ENCODE measurements at places on chromosomes 1 and 21.

GRCh38 chr1:161001525-161001924 lies 19.4 kb downstream of the F11R start:
- DNase-seq: no peak

- DNase-seq: no peak
Measured at GRCh38 chr1:84582802-84583587, 8.8 kb upstream of the CTBS start.

- DNase-seq: no peak
Measured at GRCh38 chr1:156747742-156748669, 3.5 kb downstream of the HDGF start.

- no peak for DNase-seq
Measured at GRCh38 chr1:107683191-107683657, 281.8 kb downstream of the VAV3 start.

DNA sequence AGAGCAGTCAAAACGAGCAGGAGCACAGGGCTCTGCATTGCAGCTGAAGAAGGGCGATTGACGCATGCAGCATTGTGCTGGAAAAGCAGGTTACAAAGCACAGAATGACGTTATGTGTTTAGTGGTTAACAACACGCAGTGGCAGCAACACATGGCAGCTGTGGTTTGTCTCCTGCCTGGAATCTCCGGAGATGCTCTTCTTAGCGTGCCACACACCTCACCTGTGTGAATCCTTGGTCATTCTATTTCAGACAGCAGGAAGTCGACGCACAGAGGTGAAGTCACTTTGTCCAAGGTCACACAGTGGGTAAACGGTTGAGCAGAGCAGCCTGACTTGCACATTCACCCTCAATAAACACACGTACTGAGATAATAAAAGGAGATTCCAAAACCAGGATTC lies 14.7 kb downstream of the OBSCN start:
- no peak for DNase-seq

DNA sequence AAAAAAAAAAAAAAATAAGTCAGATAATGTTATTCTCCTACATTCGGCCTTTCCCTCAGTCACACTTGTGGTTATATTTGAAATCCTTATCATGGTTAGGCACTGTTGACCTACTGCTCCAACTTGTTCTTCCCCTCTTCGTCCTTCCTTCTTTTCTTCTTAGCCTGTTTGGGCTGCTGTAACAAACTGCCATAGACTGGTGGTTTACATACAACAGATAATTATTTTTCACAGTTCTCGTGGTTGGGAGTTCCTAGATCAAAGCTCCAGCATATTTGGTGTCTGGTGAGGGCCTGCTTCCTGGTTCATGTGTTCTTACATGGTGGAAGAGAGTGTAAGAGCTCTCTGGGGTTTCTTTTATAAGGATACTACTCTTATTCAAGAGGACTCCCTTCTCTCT lies 73.4 kb downstream of the RABGAP1L start:
- no peak for DNase-seq

- DNase-seq: no peak
Measured at GRCh38 chr21:46604329-46604974, 430 bp downstream of the S100B start.

DNA sequence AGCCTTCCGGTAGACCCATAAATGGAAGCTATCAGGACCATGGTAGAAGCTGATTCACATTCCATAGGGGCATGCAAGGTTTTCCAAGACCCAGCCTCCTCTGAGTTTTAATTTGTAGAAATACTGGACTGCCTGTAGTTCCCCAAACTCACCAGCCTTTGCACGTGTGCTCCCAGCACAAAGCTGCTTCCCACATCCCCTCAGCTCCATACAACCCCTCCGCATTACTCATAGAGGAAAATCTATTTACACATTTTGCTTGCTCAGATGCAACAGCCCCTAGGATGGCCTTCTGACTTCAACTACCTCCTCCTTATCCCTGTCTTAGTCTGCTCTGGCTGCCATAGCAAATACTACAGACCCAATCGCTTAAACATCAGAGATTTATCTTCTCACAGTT lies 336.2 kb downstream of the SETD4 start:
- no peak for DNase-seq

GRCh38 chr21:44657635-44658540 lies at the start of gene KRTAP12-3:
Gene KRTAP12-3 (plus strand): TSS chr21:44657932. CDS start chr21:44657980, 48 bp downstream.
- DNase-seq: no peak

DNA sequence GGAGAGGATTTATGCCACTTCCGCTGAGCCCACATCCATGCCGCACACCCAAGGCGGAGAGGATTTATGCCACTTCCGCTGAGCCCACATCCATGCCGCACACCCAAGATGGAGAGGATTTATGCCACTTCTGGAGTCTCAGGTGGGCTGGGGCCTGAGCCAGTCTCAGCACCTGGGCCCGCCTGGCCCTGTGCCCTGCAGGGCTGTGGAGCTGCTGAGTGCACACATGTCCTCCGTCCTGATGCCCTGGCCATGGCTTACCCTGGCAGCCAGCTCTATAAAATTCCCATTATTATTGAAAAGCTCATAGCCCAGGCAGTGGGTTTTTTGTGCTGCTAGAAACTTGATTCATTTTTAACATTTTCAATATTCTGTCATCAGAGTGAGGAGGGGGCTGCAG lies 89.8 kb upstream of the TMEM51 start:
- no peak for DNase-seq
